ENCODE measurements at places on chromosomes 1 and 21.

GRCh38 chr1:98406352-98407088 is 255.0 kb upstream of the SNX7 start:
- no peak for DNase-seq

DNA sequence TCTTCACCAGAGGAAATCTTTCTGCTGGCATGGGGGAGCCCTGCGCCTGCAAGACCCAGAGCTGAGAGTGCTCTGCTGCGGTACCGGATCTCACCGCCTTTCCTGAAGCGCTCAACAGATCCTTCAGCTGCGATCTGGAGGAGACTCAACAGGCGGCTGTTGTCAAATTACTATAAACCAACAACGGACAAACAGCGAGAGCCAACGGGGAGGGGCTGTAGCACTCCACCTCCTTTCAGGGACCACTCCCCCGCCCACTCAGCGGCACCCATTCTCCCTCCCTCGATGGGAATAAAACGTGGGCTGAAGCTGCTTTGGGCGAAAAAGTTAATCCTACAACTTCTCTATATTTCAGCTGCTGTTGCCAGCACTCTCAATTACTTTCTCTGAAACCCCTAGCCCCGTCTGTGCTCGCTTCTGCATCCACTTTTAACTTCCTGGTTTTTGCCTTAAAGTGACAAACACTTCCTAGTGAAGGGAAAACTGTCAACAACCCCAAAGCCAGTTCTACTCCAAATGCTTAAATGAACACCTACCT is at the start of gene FMO5:
FMO5 (minus strand) TSS at position 147 of the 538 bp plus-strand sequence. CDS start 310 bp downstream, outside the sequence.
- peak; percentile 46 for DNase-seq

DNA sequence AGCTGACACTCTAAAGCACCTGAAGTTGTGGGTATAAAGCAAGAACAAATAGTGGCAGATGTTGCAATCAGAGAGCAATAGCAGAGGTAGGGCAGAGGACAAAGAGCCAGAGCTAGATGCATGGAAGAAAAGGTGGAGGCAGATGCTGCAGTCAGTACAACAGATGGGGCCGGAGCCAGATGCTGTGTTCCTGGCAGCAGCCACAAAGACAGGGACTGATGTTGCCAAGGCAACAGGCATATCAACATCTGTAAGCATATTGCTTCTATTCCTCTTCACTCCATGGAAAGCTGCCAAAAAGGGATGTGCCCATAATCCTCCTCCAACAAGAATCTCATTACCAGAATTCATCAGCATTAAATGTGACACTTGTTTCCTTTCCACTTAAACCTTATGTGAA is 108.0 kb downstream of the TNNI3K start:
- DNase-seq = no peak

DNA sequence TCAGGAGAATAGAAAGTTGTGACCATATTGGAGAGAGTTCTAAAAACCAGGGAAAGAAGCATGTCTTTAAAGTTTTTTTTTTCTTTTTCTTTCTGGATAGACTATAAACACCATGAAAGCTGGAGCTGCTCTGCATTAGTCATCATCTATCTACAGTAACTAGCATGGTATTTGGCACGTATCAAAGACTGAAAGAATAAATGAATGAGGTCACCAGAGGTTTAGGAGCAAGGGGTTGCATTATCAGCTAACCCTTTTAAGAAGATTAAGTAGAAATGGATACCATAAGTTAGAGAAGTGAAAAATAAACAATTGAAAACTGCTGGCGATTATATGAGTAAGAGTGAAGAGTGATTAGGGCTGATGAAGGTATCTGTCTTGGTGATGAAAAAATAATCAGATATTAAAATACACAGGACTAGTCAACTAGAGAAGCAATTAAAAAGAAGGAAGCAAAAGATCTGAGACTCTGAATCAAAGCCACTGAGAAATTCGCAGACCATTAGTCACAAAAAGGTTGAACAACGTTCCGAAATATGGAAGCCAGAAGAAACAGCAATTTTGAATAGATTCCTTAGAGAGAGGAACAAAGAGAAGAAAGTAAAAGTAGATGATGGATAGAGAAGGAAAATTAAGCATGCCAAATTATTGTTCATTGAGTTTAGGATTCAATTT is 536.4 kb downstream of the DPYD start:
- DNase-seq = no peak

DNA sequence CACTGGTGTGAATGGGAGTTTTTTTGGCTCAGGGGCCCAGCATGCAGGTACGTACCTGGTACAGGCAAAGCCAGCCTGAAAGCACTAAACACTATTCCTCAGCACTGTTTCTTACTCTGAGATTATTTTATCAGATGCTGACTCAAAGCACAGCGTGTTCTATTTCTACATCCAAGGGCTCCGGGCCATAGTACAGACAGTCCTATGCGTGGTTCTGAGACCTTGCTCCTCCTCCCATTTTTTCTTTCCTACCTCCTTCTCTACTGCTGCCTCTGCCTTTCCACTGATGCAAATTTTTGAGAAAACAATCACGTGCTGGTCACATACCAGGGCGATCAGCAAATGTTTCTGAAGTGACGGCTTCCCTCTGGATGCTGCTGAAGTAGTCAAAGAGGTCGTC is 36.3 kb downstream of the PDPN start:
- DNase-seq = no peak

DNA sequence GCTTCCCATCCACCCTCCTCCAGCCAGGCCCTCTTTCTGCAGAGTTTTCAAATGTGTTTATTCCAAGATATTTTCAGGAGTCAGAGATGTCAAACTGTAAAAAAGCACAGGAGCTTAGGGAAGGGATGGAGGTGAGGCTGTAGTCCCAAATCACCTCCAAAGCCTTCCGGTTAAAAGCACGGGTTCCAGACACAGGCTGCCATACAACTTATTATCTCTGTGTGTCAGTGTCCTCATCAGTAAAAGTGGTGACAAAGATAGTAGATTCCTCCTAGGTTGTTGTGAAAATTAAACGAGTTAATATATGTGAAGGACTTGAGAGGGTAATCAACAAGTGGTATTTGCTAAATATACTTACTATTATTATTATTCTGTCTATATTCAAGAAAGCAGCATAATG is 15.1 kb downstream of the S100A7A start:
- DNase-seq = no peak

GRCh38 chr1:182584746-182585145 is 4.3 kb downstream of the RNASEL start:
- DNase-seq = no peak

DNA sequence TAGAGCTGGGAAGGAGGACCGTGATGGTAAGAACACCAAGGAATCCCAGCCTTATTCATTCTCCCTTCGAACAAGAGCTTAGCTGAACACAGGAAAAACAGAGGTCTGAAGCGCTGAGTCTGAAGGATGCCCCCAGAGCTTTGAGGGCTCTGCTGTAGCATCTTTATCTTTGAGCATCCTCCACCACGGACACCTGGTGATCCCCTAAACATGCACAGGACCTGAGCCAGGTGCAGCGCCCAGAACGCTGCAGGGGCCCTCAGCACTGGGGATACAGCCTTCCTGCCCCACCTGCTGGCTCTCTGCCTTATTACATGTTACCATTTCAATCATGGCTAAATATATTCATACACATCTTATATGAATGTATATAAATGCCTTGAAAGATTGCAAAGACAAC is 7.7 kb upstream of the GPATCH4 start:
- peak; percentile 58 for DNase-seq

DNA sequence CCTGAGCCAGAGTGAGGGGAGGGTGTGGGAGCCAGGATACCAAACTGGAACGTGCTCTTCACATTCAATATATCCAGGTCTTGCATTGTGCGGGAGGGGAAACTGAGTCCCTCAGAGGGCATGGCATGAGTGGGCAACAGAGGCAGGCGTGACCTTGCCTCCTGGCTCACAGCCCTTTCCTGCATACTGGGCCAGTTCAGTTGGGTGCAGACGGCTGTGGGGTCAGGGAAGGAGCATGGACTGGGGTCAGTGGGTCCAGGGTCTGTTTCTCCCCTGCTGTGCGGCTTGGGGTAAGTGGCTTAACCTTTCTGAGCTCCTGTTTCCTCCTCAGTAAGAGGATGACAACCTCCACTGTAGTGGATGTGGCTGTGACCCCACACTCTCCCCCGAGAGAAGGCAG is 16.6 kb downstream of the SERINC2 start:
- no peak for DNase-seq

DNA sequence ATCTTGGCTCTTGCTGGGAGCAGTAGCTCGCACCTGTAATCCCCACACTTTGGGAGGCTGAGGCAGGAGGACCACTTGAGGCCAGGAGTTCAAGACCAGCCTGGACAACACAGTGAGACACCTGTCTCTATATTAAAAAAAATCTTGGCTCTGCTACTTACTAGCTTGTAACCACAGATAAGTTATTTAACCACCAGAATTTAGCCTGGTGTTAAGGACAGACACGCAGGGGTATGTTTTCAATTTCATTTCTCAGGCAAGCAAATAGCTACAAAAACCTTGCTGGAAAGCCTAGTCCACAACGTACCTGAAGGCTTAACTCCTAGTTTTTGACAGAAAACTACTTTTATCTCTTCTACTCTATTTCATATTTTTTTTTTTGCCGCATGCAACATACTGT is 24.8 kb upstream of the GFI1 start:
- DNase-seq = no peak

GRCh38 chr1:21633992-21634805 is 35.0 kb downstream of the RAP1GAP start:
- no peak for DNase-seq

GRCh38 chr1:232769733-232770132 is 35.5 kb upstream of the MAP10 start:
- DNase-seq = no peak

GRCh38 chr1:205127646-205128045 is 5.9 kb upstream of the RBBP5 start:
- DNase-seq = no peak

GRCh38 chr21:45162115-45162514 is 87.7 kb downstream of the ADARB1 start:
- DNase-seq = no peak
